ENCODE measurements at places on chromosomes 11 and 22.

- no peak for DNase-seq
Observed at GRCh38 chr11:69260622-69261021, 33.3 kb upstream of the MYEOV start.

DNA sequence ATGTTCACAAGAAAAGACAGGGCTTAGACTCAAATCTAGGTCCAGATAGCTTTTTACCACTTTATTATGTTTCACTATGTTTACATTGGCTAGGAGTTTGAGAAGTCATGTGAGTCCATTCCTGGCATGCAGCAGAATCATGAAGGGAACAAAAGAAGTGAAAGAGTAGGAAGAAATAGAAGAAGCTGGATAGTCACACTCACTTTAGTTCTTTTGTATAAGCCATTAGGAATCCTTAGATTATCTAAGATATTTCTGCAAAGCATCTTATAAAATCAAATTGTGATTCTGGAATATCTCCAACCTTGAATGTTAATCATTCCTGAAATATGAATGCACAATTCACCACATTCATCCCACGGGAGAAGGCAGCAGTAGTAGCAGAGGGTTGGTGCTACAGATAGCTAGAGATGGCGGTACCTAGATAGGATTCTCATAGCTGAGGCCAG lies 31.9 kb downstream of the MAML2 start:
- DNase-seq, result no peak

DNA sequence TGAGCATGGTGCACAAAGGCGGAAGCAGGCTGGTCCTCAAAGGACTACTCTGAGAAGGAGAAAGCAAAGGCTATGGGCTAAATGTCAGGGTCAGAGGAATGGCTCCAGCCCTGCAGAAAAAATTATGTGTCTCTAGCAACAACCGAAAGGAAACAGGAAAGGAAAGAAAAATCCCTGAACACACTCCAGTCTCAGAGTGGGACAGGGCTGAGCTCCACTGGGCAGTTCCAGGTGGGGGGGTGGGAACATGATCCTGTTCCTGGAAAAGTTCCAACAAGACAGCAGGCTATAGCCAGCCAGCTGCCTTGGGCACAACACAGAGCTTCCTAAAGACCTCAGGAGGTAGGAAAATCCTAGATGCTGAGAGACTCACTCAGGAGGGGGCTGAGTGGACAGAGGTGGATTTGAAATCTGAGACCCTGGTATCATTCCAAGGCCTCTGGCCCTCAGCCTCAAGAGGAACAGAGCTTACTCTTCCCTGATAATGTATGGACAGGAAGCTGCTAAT lies 1088.2 kb downstream of the TBC1D22A start:
- no peak for DNase-seq

DNA sequence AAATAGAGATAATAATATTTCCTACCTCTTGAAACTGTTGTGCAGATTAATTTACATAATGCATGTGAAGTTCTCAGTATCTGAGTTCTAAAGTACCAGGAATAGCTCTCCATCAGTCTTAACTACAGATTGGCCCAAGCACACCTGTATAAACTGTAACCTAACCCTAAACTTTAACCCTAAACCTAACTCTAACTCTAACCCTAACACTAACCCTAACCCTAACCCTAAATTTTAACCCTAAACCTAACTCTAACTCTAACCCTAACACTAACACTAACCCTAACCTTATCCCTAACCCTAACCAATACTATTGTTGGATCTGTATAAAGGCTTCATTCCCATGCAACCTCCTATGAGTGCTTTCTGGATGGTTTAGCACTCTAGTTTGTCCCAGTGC lies 1445.9 kb upstream of the TENM4 start:
- DNase-seq, result no peak

GRCh38 chr22:42959576-42960509 lies 55.1 kb downstream of the PACSIN2 start:
- no peak for DNase-seq

All from lower lobe of right lung (tissue), 2 donors.